ENCODE measurements at places on chromosomes 3 and 15.

GRCh38 chr3:128133273-128133883, 9.8 kb upstream of the RUVBL1 start:
- no peak overlapping the region for H3K4me3 ChIP-seq
- no peaks in the 10 kb centered on the region for H3K27me3 ChIP-seq
- no peak overlapping the region for H3K27ac ChIP-seq
- H3K4me1 ChIP-seq: no peaks in the 10 kb centered on the region

DNA sequence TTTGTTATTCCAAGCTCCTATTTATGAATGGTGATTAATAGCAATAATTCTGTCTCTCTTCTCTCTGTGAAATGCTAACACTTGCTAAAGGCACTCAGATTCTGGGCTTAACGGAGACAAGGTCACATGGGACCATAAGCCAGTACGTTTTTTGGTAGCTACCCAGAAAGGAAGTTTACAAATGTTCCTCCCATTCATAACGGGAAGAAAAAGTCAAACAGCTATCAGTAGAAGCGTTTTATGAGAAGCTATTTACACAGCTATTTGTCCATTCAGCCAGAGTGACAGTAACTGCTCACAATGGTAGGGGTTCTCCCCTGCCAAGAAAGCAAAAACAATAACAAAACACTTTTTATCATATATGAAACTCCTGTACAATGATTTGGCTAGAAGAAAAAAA, 51.5 kb downstream of the ZMAT3 start:
- H3K36me3 ChIP-seq: no peaks in the 10 kb centered on the region
- H3K27me3 ChIP-seq: no peaks in the 10 kb centered on the region
- no peaks in the 10 kb centered on the region for H3K4me1 ChIP-seq

DNA sequence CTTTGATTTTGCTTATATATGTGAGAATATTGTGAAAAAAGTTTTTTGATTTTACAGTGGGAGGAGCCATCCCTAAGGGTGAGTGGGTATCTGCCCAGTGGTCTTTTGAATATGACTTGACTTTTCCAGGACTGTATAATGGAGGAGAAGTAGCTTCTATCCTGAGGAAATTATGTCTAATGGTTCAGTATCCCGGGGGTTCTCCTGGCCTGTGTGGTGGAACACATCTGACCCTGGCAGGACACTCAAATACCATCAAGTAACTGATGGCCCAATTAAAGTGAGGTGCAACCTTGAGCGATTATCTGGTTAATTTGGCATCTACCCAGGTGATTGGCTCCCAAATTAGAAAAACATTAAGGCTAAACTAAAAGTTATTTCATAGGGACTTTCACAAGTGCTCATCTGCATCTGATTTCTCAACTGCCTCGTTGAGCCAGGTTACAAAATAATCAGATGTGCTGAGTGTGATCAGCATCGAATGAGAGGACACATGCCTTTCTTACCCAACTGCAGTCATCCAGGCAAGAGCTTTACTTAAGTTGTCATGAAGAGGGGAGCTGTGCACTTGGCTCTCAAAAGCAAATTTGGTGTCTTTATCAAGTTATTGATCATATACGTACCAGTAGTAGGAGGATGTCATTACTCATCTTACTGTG, 201.4 kb downstream of the IL5RA start:
- no peak overlapping the region for H3K27ac ChIP-seq
- no peaks in the 10 kb centered on the region for H3K27me3 ChIP-seq
- no peak overlapping the region for H3K4me3 ChIP-seq
- DNase-seq: no peak
- H3K4me1 ChIP-seq: no peaks in the 10 kb centered on the region

GRCh38 chr3:189301479-189301878, 129.7 kb downstream of the TPRG1 start:
- H3K27me3 ChIP-seq: no peaks in the 10 kb centered on the region
- H3K27ac ChIP-seq: no peak overlapping the region
- no peak for DNase-seq
- no peaks in the 10 kb centered on the region for H3K36me3 ChIP-seq
